ENCODE measurements at places on chromosomes 7 and 10.
A peak's percentile ranks its signal among the peaks of the same experiment; 100 is the strongest.

DNA sequence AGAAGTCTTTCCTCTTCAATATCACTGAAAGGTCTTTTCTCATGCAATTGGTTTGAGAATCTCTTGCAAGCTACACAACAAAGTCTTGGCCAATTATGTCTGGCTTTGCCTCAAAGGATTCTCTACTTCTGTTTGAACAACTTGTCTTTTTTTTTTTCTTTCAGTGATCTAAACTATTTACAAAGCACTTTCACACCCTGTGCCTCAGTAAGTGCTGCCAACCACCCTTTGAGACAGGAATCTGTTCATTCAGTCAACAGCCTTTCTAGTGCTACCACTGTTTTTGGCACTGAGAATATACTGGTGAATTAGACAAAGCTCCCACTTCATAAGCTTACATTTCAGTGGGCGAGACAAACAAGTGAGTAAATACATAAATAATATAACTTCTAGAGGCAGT lies 26.9 kb upstream of the SDK1 start:
- DNase-seq: no peak

GRCh38 chr7:95340491-95340890 lies 16.2 kb upstream of the PON1 start:
- DNase-seq: no peak

DNA sequence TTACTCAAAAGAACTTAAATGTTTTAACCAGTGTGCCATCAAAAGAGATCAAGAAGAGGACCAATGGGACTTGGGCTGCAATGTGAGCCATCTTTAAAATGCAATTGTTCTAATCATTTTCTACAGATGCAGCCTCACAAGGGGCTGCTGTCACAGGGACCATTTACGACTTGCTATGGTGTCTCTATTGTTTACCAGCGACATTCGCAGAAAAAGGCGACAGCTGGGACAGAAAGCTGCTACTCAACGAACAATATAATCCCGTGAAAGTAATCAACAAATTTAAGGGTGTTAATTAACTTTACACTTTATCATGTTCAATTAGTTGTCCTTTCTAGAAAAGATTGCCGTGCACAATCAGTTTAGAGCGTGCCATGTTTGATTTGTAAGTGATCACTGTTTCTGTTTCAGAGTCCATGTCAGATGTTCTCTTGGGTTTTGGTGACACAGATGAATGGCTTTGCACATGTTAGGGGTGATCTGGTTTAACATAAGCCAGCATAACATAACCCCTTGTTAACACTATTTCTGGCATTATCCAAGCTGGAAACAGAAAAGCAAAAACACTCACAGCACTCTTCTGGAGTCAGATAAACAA lies 110.8 kb downstream of the HIBADH start:
- peak; percentile 57 for DNase-seq

GRCh38 chr10:100760726-100761125 lies 15.3 kb downstream of the PAX2 start:
- DNase-seq: no peak

DNA sequence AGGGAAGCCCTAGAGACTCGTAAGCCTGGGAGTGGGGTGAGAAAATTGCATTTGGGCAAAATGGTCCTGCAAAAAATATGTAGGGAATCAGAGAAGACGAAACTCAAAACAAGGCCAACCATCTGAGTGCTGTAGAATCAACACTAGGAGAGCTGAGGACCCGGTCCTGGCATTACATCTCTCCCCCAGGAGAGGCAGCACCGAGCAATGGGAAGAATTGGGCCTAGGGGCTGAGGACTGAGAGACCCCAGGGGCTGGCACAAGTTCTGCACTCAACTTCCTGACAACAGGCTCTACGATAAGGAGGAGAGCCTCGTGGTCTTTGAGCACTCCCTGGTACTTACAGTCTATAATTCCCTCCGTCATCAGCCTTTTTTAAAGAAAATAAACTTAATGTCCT lies 47.6 kb downstream of the BPGM start:
- DNase-seq: no peak

Measured in D341Med (cell line).